ENCODE measurements at places on chromosomes 11 and 22. TPM values are rescaled to one million over a fixed set of nuclear protein-coding genes. Genes with fewer than 3 reads are reported as not detected.

The OR51B5 gene
- total RNA-seq, result 0.20 TPM

The MMP8 gene
- 0.37 TPM for total RNA-seq

The P2RX6 gene
- 14.4 TPM for total RNA-seq

The DNAJB7 gene
- not detected for total RNA-seq

The RPS13 gene
- 1,042 TPM for total RNA-seq

The HBD gene
- not detected for total RNA-seq

The NPTXR gene
- total RNA-seq, result 3.1 TPM

The ABCC8 gene
- total RNA-seq, result 0.88 TPM

The APOBEC3B gene
- total RNA-seq, result 2.2 TPM

The EXPH5 gene
- 4.5 TPM for total RNA-seq

The KLHDC7B gene
- 0.92 TPM for total RNA-seq

The MMP13 gene
- 0.57 TPM for total RNA-seq

The TRIM49 gene
- total RNA-seq, result not detected

The CARNS1 gene
- 0.92 TPM for total RNA-seq

The OR56A4 gene
- not detected for total RNA-seq

The LUZP2 gene
- total RNA-seq, result 7.9 TPM

The KCNA4 gene
- total RNA-seq, result 1.6 TPM

The DNAL4 gene
- total RNA-seq, result 11.9 TPM

The PDE2A gene
- total RNA-seq, result 2.2 TPM

The E2F8 gene
- 2.1 TPM for total RNA-seq

GRCh38 chr11:113113801-113114704, 152.8 kb downstream of the NCAM1 start:
- H3K4me3 ChIP-seq, result no peak overlapping the region
- H3K4me1 ChIP-seq, result no peaks in the 10 kb centered on the region
- no peaks in the 10 kb centered on the region for H3K27me3 ChIP-seq
- H3K36me3 ChIP-seq, result no peaks in the 10 kb centered on the region

- H3K27ac ChIP-seq, result no peak overlapping the region
- H3K4me1 ChIP-seq, result peaks cover 18% of the 10 kb centered on the region
- DNase-seq, result no peak
Observed at GRCh38 chr11:120398132-120398531, 61.9 kb downstream of the ARHGEF12 start.

- H3K36me3 ChIP-seq, result no peaks in the 10 kb centered on the region
- H3K4me1 ChIP-seq, result no peaks in the 10 kb centered on the region
- H3K27ac ChIP-seq, result no peak overlapping the region
Observed at GRCh38 chr11:128928400-128928799, 14.3 kb downstream of the TP53AIP1 start.

DNA sequence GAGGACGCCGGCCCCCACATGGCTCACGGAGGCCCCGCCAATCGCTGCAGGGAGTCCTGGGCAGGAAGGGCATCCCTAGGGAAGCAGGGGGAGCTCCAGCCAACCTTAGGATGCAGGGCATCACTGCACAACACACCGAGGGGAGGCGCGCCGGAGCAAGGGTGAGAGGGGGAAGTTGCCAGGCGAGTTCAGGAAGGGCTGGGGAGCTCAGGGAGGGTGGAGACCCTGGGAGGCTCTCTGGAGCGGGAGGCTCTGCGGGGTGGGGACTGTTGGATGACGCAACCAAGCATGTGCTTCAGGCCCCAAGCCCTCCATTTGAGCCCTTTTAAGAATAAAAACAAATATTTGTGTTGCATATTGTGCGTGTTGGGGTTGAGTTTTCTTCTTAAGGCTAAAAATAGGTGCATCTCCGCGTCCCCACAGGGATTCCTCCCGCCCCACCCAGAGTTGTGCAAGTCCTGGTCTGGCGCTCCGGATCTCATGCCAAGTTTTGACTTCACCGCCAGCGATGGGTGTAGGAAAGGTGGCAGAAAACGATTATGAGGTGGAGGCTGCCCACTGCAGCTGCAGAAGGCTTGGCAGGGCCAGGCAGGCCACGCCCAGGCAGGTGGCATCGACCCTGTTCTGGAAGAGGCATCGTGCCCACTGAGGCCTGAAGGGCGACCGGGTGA, 65.2 kb downstream of the WNT7B start:
- H3K27me3 ChIP-seq, result no peaks in the 10 kb centered on the region
- no peaks in the 10 kb centered on the region for H3K36me3 ChIP-seq
- H3K4me3 ChIP-seq, result no peak overlapping the region
- no peaks in the 10 kb centered on the region for H3K4me1 ChIP-seq
- no peak for DNase-seq
- H3K27ac ChIP-seq, result no peak overlapping the region

- no peak for DNase-seq
- no peaks in the 10 kb centered on the region for H3K4me1 ChIP-seq
- H3K27ac ChIP-seq, result no peak overlapping the region
- H3K27me3 ChIP-seq, result no peaks in the 10 kb centered on the region
- H3K36me3 ChIP-seq, result no peaks in the 10 kb centered on the region
Observed at GRCh38 chr22:47839595-47840227, 1077.3 kb downstream of the TBC1D22A start.

DNA sequence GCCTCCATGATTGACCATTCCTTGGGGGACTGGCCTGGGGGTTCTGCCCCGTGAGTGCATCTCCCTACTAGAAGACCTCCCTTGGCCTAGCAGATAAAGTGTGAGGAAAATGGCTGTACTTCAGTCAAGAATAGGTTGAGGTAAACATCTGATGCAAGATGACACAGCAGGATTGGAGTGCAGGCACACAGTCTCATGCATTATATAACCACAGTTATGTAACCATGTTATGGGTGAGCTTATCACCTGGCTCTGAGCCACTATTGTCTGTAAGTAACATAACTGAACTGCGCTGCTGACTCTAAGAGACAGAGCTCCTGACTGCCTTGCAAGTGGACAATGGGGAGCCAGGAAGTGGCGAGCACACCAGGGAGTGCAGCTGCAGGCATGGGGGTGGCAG, 378.7 kb upstream of the ANO5 start:
- DNase-seq, result peak; percentile 37
- H3K27me3 ChIP-seq, result no peaks in the 10 kb centered on the region
- no peak overlapping the region for H3K27ac ChIP-seq
- H3K4me1 ChIP-seq, result no peaks in the 10 kb centered on the region
- no peak overlapping the region for H3K4me3 ChIP-seq

- H3K4me3 ChIP-seq, result no peak overlapping the region
- peaks cover 2% of the 10 kb centered on the region for H3K4me1 ChIP-seq
- H3K27ac ChIP-seq, result no peak overlapping the region
- no peak for DNase-seq
- H3K27me3 ChIP-seq, result peaks cover 4% of the 10 kb centered on the region
Observed at GRCh38 chr11:45752106-45752505, 52.8 kb upstream of the SLC35C1 start.

DNA sequence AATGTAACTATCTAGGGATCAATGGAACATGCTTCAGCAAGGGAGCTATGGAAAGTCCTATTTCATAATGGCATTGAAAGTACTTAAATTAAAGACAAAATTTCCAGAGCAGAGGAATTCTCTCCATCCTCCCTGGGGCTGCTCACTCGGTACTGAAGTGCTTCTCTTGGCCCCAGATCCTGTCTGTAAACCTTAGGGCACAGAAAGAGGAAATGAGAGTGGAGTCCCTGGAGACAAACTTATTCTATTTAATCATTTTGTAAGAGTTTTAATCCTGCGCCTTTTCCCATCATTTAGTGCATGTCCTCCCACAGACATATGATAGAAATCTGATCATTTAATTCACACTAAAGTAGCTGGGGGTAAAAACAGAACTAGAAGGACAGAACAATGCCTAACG, 20.9 kb upstream of the PAMR1 start:
- peaks cover 31% of the 10 kb centered on the region for H3K4me1 ChIP-seq
- no peak overlapping the region for H3K27ac ChIP-seq
- H3K36me3 ChIP-seq, result no peaks in the 10 kb centered on the region
- no peaks in the 10 kb centered on the region for H3K27me3 ChIP-seq
- H3K4me3 ChIP-seq, result no peak overlapping the region
- no peak for DNase-seq

GRCh38 chr11:10387206-10388083, 67.6 kb upstream of the AMPD3 start:
- DNase-seq, result peak; percentile 54
- H3K36me3 ChIP-seq, result no peaks in the 10 kb centered on the region
- H3K4me3 ChIP-seq, result no peak overlapping the region
- H3K4me1 ChIP-seq, result peaks cover 22% of the 10 kb centered on the region
- peak overlapping the region; percentile 80 for H3K27ac ChIP-seq

GRCh38 chr11:57936050-57936418, 87.6 kb upstream of the OR9Q1 start:
- no peaks in the 10 kb centered on the region for H3K27me3 ChIP-seq
- H3K4me3 ChIP-seq, result no peak overlapping the region
- H3K27ac ChIP-seq, result no peak overlapping the region
- H3K36me3 ChIP-seq, result no peaks in the 10 kb centered on the region
- H3K4me1 ChIP-seq, result no peaks in the 10 kb centered on the region

- H3K27me3 ChIP-seq, result no peaks in the 10 kb centered on the region
- no peaks in the 10 kb centered on the region for H3K36me3 ChIP-seq
- DNase-seq, result no peak
- H3K27ac ChIP-seq, result no peak overlapping the region
- peaks cover 4% of the 10 kb centered on the region for H3K4me1 ChIP-seq
Observed at GRCh38 chr11:19820100-19820499, 107.5 kb downstream of the NAV2 start.

- no peaks in the 10 kb centered on the region for H3K36me3 ChIP-seq
- no peak overlapping the region for H3K4me3 ChIP-seq
Observed at GRCh38 chr11:66720223-66720898, 8.7 kb downstream of the SPTBN2 start.

GRCh38 chr22:22691055-22691454, 46.6 kb downstream of the GGTLC2 start:
- peak overlapping the region; percentile 58 for H3K27ac ChIP-seq
- no peak for DNase-seq
- H3K4me1 ChIP-seq, result peaks cover 22% of the 10 kb centered on the region

GRCh38 chr11:43399983-43400630, 41.4 kb downstream of the TTC17 start:
- no peak overlapping the region for H3K27ac ChIP-seq
- no peaks in the 10 kb centered on the region for H3K36me3 ChIP-seq
- no peak overlapping the region for H3K4me3 ChIP-seq
- no peaks in the 10 kb centered on the region for H3K27me3 ChIP-seq
- DNase-seq, result no peak
- no peaks in the 10 kb centered on the region for H3K4me1 ChIP-seq

- peak overlapping the region; percentile 57 for H3K27ac ChIP-seq
- H3K36me3 ChIP-seq, result no peaks in the 10 kb centered on the region
- no peaks in the 10 kb centered on the region for H3K27me3 ChIP-seq
- H3K4me3 ChIP-seq, result no peak overlapping the region
- H3K4me1 ChIP-seq, result no peaks in the 10 kb centered on the region
Observed at GRCh38 chr11:6156628-6157359, 13.3 kb downstream of the OR52B2 start.

- H3K36me3 ChIP-seq, result no peaks in the 10 kb centered on the region
- H3K27me3 ChIP-seq, result no peaks in the 10 kb centered on the region
- no peaks in the 10 kb centered on the region for H3K4me1 ChIP-seq
- no peak for DNase-seq
Observed at GRCh38 chr11:123072332-123072761, 10.4 kb upstream of the HSPA8 start.

GRCh38 chr22:44431256-44431655, 66.8 kb downstream of the RTL6 start:
- no peak overlapping the region for H3K27ac ChIP-seq
- DNase-seq, result no peak
- H3K4me3 ChIP-seq, result no peak overlapping the region
- H3K27me3 ChIP-seq, result no peaks in the 10 kb centered on the region

- peaks cover 8% of the 10 kb centered on the region for H3K4me1 ChIP-seq
- peaks cover 6% of the 10 kb centered on the region for H3K27me3 ChIP-seq
- DNase-seq, result no peak
- H3K4me3 ChIP-seq, result no peak overlapping the region
- no peak overlapping the region for H3K27ac ChIP-seq
- no peaks in the 10 kb centered on the region for H3K36me3 ChIP-seq
Observed at GRCh38 chr11:130391711-130392110, 36.7 kb downstream of the ADAMTS8 start.

GRCh38 chr22:42459287-42460063, 27.3 kb upstream of the NFAM1 start:
- H3K27me3 ChIP-seq, result no peaks in the 10 kb centered on the region
- H3K4me3 ChIP-seq, result no peak overlapping the region
- no peaks in the 10 kb centered on the region for H3K36me3 ChIP-seq
- peak overlapping the region; percentile 51 for H3K27ac ChIP-seq

GRCh38 chr11:107566569-107566968, 1.0 kb upstream of the ALKBH8 start:
- H3K27me3 ChIP-seq, result no peaks in the 10 kb centered on the region
- H3K4me1 ChIP-seq, result peaks cover 10% of the 10 kb centered on the region
- no peak overlapping the region for H3K4me3 ChIP-seq
- no peak overlapping the region for H3K27ac ChIP-seq
- no peak for DNase-seq

GRCh38 chr11:36736103-36736502, 138.1 kb upstream of the RAG2 start:
- H3K4me3 ChIP-seq, result no peak overlapping the region
- no peaks in the 10 kb centered on the region for H3K4me1 ChIP-seq
- no peaks in the 10 kb centered on the region for H3K27me3 ChIP-seq
- H3K36me3 ChIP-seq, result no peaks in the 10 kb centered on the region

GRCh38 chr11:70301721-70302418, 31.4 kb downstream of the PPFIA1 start:
- no peak overlapping the region for H3K4me3 ChIP-seq
- H3K36me3 ChIP-seq, result no peaks in the 10 kb centered on the region
- no peak for DNase-seq
- no peaks in the 10 kb centered on the region for H3K27me3 ChIP-seq
- no peaks in the 10 kb centered on the region for H3K4me1 ChIP-seq

- peaks cover 7% of the 10 kb centered on the region for H3K27me3 ChIP-seq
- H3K4me3 ChIP-seq, result no peak overlapping the region
- no peak overlapping the region for H3K27ac ChIP-seq
- H3K4me1 ChIP-seq, result no peaks in the 10 kb centered on the region
- no peak for DNase-seq
- H3K36me3 ChIP-seq, result no peaks in the 10 kb centered on the region
Observed at GRCh38 chr22:26215736-26216135, 46.5 kb downstream of the SEZ6L start.

- H3K4me3 ChIP-seq, result no peak overlapping the region
- H3K27ac ChIP-seq, result no peak overlapping the region
- no peaks in the 10 kb centered on the region for H3K36me3 ChIP-seq
- DNase-seq, result no peak
- H3K27me3 ChIP-seq, result no peaks in the 10 kb centered on the region
Observed at GRCh38 chr11:3827434-3828186, 13.1 kb downstream of the RHOG start.

- no peaks in the 10 kb centered on the region for H3K27me3 ChIP-seq
- no peak overlapping the region for H3K4me3 ChIP-seq
- H3K4me1 ChIP-seq, result no peaks in the 10 kb centered on the region
- no peak for DNase-seq
- H3K27ac ChIP-seq, result no peak overlapping the region
- no peaks in the 10 kb centered on the region for H3K36me3 ChIP-seq
Observed at GRCh38 chr11:60870276-60870675, 2.9 kb downstream of the ZP1 start.

DNA sequence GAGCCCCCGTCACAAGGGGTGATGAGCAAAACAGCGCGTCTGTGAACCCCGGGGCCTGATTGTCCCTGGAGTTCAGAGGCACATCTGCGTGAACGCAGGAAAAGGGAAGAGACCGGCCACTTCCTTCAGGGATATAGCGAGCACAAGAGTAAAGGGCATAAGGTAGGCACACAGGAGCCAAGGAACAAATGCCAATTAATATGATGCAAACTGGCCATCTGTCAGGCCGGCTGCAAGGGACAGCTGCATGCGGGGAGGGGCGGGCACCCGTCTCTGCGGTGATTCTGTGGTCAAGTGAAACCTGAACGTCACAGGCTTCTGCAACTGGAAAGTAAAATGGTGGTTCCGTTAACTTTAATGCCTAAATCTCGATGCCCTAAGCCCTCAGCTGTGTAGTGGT, 64.7 kb downstream of the TRIM29 start:
- no peak for DNase-seq
- no peaks in the 10 kb centered on the region for H3K36me3 ChIP-seq
- H3K4me3 ChIP-seq, result no peak overlapping the region
- H3K4me1 ChIP-seq, result peaks cover 3% of the 10 kb centered on the region
- H3K27me3 ChIP-seq, result no peaks in the 10 kb centered on the region
- no peak overlapping the region for H3K27ac ChIP-seq
